ENCODE measurements at places on chromosomes 5 and 9.

DNA sequence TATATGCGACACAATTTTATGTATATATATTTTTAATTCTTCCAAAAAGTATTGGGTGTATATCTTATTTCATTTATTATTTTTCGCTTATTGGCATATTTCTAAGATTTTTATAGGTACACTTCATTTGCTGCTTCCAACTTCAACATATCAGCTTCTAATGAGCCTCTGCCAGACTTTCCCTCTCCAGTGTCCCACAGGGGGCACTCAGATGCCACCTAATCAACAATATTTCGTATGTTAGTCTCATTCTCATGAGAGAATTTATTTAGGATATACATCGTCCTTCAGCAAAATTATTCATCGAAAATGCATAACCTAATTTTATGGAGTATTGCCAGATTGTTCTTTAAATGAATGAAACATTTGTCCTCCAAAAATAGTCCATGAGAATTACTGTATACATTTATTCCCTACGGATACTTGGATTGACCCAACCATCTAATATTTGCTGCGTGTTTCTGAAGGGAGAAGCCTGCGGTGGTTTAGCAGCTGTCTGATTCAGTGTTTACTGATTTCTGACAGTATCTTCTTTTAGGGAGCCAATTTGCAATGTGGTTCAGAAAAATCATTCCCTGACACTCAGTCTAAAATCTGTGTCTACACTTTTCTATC is 100.6 kb upstream of the SELENOP start:
- no peak for DNase-seq

DNA sequence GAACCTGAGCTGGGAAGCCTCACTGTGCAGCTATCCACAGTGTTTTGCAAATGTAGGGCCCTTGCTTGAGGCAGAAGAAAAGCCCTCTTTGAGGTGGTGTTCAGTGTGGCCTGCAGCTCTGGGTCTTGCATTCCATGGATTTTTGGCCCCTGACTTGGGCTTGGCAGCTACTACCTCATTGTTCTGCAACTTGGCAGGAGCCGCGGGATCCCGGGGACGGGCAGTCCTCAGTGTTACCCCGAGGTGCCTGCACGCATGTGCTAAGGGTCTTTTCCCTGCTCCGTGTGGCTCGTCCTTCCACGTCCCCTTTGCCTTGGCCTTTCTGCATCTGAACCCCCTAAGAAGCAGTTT is 39.8 kb downstream of the NEK6 start:
- no peak for DNase-seq

- DNase-seq = no peak
Observed at GRCh38 chr9:79134654-79135053, 437.1 kb upstream of the TLE4 start.

- no peak for DNase-seq
Observed at GRCh38 chr5:179788193-179788854, 5.5 kb upstream of the LTC4S start.

DNA sequence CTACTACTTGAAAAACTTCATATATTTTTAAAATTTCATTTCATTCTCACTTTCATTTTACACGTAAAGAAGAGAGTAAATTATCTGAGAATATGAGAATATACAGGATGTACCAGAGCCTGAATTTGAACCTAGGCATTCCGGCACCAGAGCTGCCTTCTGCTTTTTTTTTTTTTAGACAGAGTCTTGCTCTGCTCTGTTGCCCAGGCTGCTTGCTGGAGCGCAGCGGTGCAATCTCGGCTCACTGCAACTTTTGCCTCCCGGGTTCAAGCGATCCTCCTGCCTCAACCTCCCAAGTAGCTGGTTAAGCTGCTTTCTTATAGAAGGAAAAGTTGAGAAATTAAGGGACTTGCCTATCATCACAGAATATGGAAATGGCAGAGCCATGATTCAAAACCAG is 540.1 kb downstream of the EBF1 start:
- DNase-seq = no peak

GRCh38 chr9:34185778-34186551 is 7.1 kb downstream of the UBAP1 start:
- no peak for DNase-seq

Measured in T-helper 17 cell (primary cell).